ENCODE measurements at places on chromosomes 11 and 22.

DNA sequence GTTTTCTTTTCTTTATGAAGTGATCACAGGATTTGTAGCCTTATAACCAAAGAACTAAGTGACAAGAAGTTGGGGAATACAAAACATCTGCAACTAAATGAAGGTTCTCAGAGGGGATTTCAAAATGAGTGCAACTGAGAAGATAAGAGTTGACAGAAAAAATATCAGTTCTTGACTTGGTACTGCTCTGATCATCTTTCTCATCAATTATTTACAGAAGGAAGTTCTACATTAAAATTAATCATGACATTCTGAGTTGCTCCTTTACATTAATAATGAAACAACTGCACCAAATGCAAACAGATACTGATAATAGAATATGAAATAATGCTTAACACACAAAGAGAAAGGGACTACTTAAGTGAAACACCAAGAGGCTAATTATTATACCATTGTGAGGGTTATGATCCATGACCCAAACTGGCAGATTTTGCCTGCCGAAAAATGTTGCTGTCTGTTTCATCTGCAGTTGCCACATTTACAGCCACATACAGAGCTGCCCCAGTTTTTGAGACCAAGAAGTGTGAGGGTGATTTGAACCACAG lies 561.9 kb upstream of the ANO5 start:
- DNase-seq: no peak

- no peak for DNase-seq
These were observed 1.2 kb upstream of the PDE3B start for GRCh38 chr11:14642453-14642852.

GRCh38 chr22:48493733-48494132 lies 1333.9 kb downstream of the BRD1 start:
- DNase-seq: no peak

GRCh38 chr11:134586726-134587125 lies 174.7 kb upstream of the B3GAT1 start:
- no peak for DNase-seq

DNA sequence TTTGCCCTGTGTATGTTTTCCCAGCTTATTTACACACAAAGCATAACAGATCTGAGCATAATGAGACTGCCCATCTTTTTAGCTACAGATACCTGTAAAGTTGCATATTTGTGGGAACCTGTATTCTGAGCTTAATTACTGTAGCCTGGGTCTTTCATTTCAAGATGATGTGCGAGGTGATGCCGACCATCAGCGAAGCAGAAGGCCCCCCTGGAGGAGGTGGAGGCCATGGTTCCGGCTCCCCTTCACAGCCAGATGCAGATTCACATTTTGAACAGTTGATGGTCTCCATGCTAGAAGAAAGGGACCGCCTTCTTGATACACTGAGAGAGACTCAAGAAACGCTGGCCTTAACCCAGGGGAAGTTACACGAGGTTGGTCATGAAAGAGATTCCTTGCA lies 1.5 kb downstream of the PPFIA1 start:
- no peak for DNase-seq

GRCh38 chr11:127709960-127710359 lies 709.4 kb upstream of the KIRREL3 start:
- no peak for DNase-seq

DNA sequence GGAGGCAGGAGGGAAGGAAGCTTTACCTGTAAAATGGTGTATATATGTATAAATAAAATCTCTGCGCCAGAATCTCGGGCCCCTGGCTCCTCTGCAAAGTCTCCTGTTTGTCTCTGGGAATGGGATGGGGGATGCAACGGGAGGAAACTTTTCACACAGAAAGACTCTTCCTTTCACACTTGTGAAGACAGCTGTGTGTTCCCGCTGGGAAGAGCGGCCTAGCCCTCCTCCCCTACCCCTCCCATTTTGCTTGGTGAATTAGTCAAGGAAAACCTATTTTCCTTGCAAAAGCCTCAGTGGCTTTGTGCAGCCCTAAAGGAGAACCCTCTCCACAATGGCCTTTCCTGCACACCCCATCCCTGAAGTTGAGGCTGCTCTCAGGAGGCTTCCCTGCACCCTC lies 9.4 kb upstream of the IGF2 start:
- no peak for DNase-seq

DNA sequence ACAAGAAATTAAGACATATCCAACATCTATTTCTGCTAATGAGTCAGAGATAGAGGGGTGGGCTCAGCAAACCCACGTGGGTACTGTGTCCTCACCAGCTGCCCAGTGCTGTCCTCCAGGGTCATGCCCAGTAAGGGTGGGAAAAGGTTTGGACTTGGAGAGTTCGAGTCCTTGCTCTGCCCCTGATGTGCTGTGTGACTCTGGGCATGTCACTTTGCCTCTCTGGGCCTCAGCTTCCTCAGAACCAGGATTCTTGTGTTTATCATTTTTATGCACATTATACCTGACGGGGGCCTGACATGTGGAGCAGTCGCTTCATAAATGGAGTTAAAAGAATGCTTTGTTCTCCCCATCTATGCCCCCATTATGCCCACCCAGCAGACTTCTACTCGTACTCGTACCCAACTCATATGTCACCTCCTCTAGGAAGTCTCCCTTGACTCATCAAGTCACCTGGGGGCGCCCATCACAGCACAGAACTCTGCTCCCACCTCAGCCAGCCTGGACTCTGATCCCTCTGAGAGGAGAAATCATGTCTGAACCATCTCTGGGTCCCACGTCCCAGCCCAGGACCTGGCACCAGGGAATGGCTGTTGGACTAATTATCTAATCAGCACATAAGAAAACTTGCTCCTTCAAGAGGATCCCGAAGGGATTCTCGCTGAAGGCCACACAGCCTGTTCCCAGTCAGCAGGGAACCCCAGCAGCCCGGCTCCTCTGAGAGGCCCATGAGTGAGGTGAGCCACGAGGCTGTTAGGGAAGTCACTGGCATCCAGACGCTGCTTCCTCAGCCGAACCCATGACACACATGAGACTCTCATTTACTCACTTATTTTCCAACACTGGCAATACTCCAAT lies 38.7 kb upstream of the TSKU start:
- no peak for DNase-seq

DNA sequence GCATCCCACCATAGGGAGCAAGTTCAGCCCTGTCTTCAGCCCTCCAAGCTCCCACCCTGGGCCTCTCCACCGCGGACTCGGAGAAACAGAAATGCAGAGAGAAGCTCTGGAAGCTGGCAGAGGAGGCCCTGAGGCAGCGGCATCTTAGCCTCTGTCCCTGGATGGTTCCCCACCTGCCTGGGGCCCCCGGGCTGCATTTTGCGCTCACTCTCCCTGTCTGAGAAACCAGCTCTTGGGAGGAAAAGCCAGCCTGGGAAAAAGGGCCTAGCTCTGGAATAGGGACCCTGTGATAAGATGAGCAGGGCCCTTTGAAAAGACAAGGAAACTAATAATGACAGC lies 12.0 kb upstream of the SPI1 start:
- no peak for DNase-seq

DNA sequence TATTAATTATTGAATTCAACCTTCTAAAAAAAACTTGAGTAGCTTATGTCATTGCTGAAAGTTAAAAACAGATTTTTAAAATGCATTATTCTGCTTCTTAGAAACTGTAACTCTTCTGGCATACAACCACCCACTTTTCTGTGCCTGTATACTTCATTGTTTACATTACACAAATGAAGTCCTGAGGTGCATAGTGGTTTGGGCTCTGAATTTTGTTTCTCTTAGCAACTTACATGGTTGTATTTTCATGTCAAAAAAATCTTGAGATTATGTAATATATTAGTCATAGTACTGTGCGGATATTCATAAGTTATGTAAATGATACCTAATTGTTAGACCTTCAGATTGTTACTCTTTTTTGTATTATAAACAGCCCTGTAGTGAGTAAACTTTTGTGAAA lies 12.2 kb downstream of the SC5D start:
- no peak for DNase-seq

- no peak for DNase-seq
These were observed 34.2 kb downstream of the ARHGAP8 start for GRCh38 chr22:44786610-44787009.

- DNase-seq: no peak
These were observed 7.9 kb upstream of the TPP1 start for GRCh38 chr11:6626971-6627761.

- no peak for DNase-seq
These were observed 63.5 kb downstream of the LUZP2 start for GRCh38 chr11:24560324-24560723.

- DNase-seq: no peak
These were observed 11.4 kb downstream of the KCNJ5 start for GRCh38 chr11:128902515-128903066.

- no peak for DNase-seq
These were observed 14.5 kb downstream of the ACP2 start for GRCh38 chr11:47233989-47234668.

- DNase-seq: no peak
These were observed 1134.8 kb downstream of the BRD1 start for GRCh38 chr22:48692734-48693376.

GRCh38 chr11:117684731-117685130 lies 112.3 kb downstream of the DSCAML1 start:
- DNase-seq: no peak

GRCh38 chr22:27602390-27602789 lies 199.2 kb downstream of the MN1 start:
- no peak for DNase-seq

DNA sequence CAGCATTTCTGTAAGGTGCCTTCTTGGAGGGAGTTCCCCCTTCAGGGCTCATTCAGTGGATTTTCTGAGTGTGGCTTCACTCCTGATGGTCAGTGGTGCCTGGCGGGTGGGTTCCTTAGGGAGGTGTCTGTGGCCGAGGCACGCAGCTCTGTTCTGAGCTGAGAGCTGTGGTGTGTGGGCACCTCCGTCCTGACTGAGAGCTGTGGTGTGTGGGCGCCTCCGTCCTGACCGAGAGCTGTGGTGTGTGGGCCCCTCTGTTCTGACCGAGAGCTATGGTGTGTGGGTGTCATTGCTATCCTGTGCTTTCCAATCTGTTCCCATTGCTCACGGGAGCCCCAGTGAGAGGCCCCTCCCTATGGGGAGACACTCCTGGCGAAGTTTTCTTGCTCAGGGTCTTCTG lies 39.8 kb downstream of the MUC6 start:
- DNase-seq: no peak

GRCh38 chr22:39360674-39361413 lies 11.1 kb downstream of the SYNGR1 start:
- no peak for DNase-seq

GRCh38 chr11:64298966-64299846 lies 952 bp upstream of the CATSPERZ start:
- no peak for DNase-seq

GRCh38 chr11:61880031-61880430 lies 11.3 kb downstream of the FADS3 start:
- no peak for DNase-seq

GRCh38 chr11:17979770-17980371 lies 33.0 kb downstream of the SERGEF start:
- DNase-seq: no peak

- DNase-seq: no peak
These were observed 472.6 kb downstream of the BUD13 start for GRCh38 chr11:116300232-116300631.

GRCh38 chr11:5700421-5701054 lies 10.9 kb downstream of the TRIM22 start:
- DNase-seq: no peak

GRCh38 chr22:42432020-42432596 lies at the start of gene NFAM1:
TSS of gene NFAM1 (minus strand) at chr22:42432403. CDS start at chr22:42432357, 46 bp downstream.
- no peak for DNase-seq

DNA sequence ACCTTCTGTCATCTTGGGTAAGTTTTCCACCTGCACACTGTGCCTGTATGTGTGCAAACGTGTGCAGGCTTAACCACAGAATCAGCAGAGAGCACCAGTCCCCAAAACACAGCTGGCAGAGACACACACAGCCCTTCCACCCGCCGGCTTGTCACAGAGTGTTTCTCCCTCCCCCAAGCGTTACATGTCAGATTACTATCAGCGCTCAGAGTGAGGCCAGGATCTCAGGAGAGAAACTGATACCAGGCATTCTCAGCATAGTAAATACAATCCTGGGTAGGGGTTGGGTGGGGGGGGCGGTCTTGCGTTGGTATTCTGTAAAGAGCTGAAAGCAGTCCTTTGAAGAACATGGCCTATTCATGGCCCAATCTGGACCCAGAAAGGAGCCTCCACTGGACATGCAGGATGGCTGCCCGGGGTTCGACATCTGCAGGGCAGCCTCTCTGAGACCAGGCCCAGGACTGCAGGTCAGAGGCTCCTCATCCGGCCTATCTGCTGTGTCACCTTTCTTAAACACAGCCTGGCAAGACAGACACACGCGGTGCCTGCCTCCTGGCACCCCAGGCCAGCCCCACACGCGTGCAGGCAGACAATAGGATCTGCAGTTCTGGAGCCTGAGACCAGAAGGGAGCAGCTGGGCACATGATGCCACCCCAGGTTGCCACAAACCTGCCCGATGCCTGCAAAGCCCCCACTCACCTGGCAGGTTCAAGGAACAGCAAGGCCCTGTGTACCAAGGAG lies 1.7 kb downstream of the OSBPL5 start:
- DNase-seq: no peak

GRCh38 chr11:47430524-47430923 lies 4.3 kb upstream of the PSMC3 start:
- no peak for DNase-seq

- DNase-seq: no peak
These were observed 24.5 kb downstream of the B3GAT1 start for GRCh38 chr11:134387501-134387900.

DNA sequence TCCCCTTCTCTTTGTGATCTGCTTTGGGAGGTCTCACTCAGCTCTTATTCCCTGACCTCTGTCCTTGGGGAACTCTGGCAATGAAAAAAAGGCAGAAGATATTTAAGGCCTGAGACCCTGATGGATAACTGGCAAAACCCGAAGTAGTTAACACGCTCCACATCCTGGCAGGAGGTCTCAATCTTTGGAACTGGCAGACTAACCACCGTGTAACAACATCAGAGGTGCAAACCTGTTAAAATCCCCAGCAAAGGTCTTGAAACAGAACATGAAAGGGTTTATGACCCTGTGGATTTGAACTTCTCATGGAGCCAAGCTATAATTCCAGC lies 160.3 kb downstream of the DBX1 start:
- DNase-seq: no peak

- no peak for DNase-seq
These were observed 81.3 kb downstream of the PDE2A start for GRCh38 chr11:72592698-72593495.

- no peak for DNase-seq
These were observed 687.9 kb downstream of the NTM start for GRCh38 chr11:132058211-132058772.

DNA sequence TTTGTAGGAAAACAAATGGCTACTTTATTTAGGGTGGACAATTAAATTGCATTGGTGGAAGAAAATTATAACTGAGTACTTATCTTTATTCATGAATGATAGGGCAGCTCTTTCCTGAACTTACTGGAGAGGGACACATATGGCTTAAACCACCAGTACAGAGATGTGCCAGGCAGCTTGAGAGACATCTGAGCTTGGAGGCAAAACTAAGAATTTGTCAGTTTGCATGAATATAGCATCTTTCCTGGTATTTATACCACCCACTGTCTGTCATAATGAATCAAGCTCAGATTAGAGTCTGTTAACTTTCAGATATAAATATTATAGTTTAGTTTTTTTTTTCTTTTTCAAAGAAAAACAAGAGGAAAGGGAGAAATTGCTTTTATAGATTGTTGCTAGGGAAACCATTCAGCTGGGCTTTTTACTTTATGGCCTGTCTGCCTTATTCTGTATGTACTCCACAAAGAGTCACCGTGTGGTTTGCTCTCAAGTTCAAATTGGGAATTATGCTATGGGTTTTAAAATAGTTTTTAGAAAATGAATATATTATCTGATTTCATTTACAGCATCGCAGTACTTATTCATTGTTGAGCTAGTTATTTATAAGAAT lies 477.0 kb upstream of the CHORDC1 start:
- no peak for DNase-seq
